ENCODE measurements at places on chromosomes 13 and 19. TPM values are rescaled to one million over a fixed set of nuclear protein-coding genes. Genes with fewer than 3 reads are reported as not detected.

- no peaks in the 10 kb centered on the region for H3K4me1 ChIP-seq
- no peak overlapping the region for H3K27ac ChIP-seq
- no peaks in the 10 kb centered on the region for H3K27me3 ChIP-seq
- H3K36me3 ChIP-seq, result peaks cover 10% of the 10 kb centered on the region
- peak; percentile 29 for DNase-seq
Observed at GRCh38 chr19:12647490-12648071, 19.0 kb downstream of the MAN2B1 start.

DNA sequence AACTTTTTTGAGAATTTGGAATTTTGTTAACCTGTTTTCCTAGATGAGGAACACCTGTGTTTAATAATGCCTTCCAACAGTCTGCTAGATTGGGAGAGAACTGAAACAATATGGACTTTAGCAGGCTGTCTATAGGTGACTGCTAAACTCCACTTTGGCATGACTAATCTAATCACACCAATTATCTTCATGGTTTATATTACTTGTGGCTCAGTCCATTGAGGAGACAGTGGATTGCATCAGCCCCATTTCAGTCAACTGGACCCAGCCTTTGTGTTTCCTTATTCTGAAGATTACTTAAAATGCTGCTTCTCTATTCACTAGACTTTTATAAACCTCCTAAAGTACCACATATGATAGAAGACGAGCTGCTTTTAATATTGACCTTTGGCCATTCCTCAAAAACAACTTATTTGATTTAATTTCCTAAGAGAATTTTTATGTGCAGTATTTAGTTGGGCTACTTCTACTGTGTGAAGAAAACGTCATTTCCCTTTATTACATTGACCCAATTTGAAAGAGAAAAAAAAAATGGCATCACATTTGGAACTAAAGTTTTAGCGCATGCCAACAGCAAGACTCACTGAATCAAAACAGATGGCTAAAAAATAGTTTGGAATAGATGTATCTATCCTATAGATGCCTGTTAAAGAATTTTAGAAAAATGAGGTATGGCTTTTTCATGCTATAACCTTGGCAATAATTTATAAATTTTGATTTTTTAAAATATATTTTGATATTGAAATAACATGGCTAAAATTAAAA lies 295.8 kb downstream of the NDFIP2 start:
- no peaks in the 10 kb centered on the region for H3K4me1 ChIP-seq
- H3K27me3 ChIP-seq, result no peaks in the 10 kb centered on the region
- H3K36me3 ChIP-seq, result no peaks in the 10 kb centered on the region
- H3K4me3 ChIP-seq, result no peak overlapping the region
- no peak for DNase-seq
- H3K27ac ChIP-seq, result no peak overlapping the region

DNA sequence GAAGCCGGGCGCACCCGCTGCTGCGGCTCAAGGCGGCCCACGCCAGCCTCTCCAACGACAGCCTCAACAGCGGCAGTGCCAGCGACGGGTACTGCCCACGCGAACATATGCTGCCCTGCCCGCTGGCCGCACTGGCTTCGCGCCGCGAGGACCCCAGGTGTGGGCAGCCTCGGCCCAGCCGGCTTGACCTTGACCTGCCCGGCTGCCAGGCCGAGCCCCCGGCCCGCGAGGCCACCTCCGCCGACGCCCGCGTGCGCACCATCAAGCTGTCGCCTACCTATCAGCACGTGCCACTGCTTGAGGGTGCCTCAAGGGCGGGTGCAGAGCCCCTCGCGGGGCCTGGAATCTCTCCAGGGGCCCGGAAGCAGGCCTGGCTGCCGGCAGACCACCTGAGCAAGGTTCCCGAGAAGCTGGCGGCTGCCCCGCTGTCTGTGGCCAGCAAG lies 13.0 kb downstream of the C19orf25 start:
- H3K4me1 ChIP-seq, result peaks cover 20% of the 10 kb centered on the region
- H3K27me3 ChIP-seq, result peaks cover 18% of the 10 kb centered on the region
- H3K36me3 ChIP-seq, result no peaks in the 10 kb centered on the region
- no peak overlapping the region for H3K4me3 ChIP-seq
- no peak overlapping the region for H3K27ac ChIP-seq

GRCh38 chr19:4638828-4639530 lies at the start of gene TNFAIP8L1:
TSS of gene TNFAIP8L1 (plus strand) at chr19:4639516. CDS start at chr19:4651870, 12,354 bp downstream.
- H3K4me1 ChIP-seq, result peaks cover 54% of the 10 kb centered on the region
- no peaks in the 10 kb centered on the region for H3K36me3 ChIP-seq
- H3K27me3 ChIP-seq, result no peaks in the 10 kb centered on the region
- peak within 1 kb of the TSS; percentile 93 for H3K4me3 ChIP-seq
- DNase-seq, result peak; percentile 99

The ZFP82 gene
- polyA plus RNA-seq, result 12.8 TPM

GRCh38 chr19:7494416-7495098 lies 5.7 kb upstream of the PEX11G start:
- no peak overlapping the region for H3K4me3 ChIP-seq
- peak overlapping the region; percentile 47 for H3K27ac ChIP-seq
- H3K36me3 ChIP-seq, result no peaks in the 10 kb centered on the region
- H3K27me3 ChIP-seq, result no peaks in the 10 kb centered on the region
- DNase-seq, result no peak

DNA sequence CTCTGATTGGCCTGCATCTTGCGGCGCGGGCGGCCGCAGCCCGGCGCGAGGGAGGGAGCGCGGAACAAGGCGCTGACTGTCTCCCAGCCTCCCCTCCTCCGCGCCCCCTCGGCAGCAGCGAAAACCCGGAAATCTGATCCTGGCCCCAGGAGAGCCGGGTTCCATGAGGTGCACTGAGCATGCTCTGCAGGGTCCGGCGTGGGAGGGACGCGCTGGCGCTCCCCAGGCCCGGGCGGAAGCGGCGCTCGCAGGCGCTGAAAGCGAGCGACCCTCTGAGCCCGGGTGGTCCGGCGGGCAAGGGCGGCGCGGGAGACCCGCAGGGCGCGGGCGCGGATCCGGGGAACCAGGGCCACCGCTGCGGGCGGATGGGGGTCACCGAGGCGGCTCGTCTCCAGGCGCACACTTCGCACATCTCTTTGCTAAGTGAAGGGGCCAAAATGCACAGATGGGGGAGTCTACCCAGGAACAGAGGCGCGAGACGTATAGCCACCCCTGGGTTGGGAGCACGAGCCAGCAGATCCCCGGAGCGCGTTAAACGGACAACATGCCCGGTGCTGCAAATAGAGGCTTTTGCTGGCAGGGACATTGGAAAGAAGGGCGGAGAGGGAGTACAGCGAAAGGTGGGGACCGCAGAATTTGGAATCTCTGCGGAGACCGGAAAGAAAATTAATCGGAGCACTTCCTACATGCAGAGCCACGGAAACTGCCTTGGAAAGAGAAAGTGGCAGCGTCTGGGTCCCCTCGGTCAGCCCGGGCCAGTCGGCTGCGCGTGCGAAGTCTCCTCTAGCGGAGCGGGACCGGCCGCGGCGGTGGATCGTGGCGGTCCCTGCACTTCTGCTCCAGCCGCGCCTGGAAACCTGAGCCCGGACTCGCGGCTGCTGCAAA lies 510 bp upstream of the PCDH9 start:
- H3K27me3 ChIP-seq, result peaks cover 4% of the 10 kb centered on the region
- H3K27ac ChIP-seq, result no peak overlapping the region
